ENCODE measurements at places on chromosomes 5 and 9.

GRCh38 chr5:149049371-149049781 lies 13.5 kb downstream of the SH3TC2 start:
- no peak for DNase-seq

DNA sequence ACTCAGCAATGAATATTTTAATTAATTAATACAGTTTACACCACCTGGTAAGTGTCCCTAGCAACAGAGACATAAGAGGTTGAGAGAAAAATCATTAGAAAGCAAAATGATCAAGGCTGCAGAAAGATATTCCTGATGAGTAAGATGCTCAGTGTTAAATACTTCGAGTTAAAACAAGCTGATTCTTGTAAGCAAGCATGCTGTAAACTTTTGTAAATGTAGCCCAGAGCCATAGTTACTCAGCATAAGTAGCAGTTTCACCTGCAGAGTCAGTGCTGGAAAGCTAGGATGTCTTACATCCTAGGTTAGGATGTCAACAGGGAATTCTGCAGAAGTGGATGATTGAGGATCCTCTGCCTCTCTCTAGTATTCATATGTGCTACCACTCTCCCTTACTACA lies 4.2 kb downstream of the PRKACG start:
- DNase-seq = no peak

DNA sequence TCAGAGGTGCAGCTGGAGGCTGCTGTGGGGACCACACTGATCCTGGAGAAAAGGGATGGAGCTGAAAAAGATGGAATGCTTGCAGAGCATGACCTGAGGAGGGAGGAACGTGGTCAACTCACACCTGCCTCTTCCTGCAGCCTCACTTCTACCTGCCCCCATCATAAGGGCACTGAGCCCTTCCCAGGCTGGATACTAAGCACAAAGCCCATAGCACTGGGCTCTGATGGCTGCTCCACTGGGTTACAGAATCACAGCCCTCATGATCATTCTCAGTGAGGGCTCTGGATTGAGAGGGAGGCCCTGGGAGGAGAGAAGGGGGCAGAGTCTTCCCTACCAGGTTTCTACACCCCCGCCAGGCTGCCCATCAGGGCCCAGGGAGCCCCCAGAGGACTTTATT lies 5.9 kb upstream of the SLC6A7 start:
- DNase-seq = no peak

DNA sequence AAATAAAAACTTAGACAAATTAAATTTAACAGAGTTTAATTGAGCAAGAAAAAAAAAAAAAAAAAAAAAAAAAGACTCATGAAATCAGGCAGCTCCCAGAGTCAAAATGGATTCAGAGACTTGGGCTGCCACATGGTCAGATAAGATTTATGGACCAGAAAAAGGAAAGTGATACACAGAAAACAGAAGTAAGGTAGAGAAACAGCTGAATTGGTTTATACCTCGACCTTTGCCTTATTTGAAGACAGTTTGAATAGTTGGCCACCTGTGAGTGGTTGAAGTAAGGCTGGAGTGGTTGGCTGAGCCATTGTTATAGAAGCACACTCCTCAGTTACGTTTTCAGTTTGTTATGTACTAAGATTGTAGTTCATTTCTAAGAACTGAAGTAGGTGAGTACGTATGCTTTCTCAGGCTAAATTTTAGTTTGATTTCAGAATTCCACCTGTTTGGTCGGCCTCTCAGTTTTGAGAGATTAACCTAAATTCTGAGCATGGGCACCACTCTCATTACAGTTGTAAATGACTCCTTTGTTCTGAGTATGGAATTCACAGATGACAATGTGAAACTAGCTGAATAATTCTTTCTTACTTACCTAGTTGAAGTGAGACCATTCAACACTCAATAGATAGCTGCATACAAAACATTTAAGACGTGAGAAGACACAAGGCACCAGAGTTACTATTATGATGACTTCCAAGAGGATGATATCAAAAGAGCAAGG lies 149.0 kb downstream of the AOPEP start:
- no peak for DNase-seq

- DNase-seq = no peak
Observed at GRCh38 chr9:137273611-137274320, 3.8 kb upstream of the TOR4A start.

DNA sequence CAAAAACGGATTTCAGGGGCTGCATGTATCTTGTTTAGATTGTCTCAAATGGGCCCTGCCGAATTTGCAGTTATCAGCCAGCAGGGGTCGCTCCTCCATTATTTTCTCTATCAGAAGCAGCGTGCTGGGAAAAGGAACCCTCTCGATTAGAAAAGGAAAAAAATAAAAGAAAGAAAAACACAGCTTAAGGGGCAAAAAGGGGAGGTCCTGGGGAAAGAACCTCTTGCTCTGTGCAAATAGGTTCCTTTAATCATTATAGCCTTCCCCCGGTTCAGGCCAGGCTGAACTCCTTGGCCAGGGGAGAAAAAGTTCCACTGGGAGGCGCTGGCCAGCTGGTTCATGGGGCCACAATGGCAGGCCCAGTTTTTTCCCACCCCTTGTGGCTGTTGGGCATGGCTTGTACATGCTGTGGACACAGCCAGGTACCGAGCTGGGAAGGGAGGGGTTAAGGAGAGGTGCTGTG lies 25.0 kb upstream of the CAPSL start:
- DNase-seq = no peak

DNA sequence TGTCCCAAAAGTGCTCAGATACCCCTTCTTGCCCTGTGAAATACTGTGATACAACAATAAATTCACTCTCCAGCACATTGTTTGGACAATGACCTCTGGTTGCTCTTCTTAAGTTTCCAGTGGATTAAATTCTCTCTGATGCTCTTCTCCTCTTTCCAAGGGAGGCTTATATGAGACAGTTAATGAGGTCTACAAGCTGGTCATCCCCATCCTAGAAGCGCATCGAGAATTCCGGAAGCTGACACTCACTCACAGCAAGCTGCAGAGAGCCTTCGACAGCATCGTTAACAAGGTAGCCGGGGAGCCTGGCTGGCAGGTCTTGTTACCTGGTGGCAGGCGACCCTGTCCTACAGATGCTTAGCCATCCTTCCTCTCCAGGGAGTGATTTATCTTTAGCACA lies 226.5 kb downstream of the DOCK8 start:
- DNase-seq = peak; percentile 85

DNA sequence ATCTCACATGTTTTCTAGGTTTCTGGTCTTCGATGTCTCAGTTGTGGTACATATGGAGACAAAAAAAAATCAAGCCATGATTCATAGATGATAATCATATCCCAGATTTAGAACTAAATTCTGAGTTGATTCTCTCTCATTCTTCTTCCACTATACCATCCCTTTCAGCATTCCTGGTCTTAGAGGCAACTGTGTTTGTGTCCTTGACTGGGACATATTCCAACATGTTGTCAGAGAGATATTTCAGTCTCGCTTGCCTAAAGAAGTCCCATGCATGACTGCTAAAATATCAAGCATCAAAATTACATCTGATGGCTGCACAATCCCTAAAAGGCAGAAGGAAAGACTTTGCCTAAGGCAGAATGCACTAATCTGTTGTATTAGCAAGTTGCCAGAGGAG lies 236.6 kb downstream of the PSAT1 start:
- no peak for DNase-seq

DNA sequence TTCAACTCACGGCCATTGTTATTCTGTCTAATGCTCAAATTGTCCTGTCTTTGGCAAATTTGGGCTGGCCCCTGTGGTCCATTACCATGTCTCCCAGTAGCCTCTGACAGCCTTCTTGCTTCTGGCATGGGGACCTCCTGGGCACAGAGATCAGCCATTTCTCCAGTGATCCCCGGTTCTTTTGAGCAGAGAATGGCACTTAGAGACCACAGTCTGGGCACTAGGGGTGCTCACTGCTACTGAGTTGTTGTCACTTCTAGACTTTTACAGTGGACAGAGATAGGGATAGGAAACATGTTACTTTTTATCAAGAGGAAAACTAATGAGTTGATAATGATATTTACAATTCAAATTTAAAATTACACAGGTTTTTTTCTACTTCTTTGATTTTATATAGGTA lies 47.6 kb upstream of the BARHL1 start:
- DNase-seq = no peak

DNA sequence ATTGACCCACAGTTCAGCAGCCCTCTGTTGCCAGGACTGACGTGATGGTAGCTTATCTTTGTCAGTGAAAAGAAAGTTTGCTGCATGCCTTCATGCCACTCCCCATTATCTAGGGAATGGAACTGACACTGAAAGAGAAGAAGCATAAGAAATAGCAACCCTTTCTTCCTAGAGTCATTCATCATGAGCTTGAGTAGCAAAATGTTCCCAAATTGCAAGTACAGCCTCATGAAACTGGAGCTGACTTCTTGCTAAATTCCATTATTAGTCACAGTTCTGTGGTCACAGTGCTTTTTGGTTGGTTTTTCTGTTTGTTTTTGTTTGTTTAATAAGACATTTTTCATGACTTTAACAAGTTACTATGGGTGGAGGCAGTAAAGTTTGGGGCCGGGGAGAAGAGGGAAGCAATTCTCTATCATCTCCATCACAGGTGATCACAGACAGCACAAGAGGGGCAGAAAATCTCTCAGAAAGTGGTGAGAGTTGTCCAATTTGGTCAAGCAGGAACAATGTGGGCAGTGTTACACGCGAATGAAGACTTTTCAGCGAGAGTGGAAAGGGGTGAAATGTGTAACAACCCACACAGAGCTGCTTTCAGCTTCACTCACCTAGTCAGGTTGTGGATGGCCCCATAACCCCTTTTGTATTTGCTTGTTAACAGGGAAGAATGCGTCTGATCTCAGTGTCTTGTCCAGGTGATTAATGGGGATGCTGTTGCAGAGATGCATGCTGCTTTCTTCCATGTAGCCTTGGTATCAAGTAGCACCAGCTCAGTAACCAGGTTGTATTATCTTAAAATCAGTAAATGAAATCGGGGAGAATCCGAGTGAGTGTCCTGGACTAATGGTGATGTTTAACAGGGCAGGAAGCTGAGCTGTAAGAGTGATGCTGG lies 440.4 kb downstream of the DMRT2 start:
- peak; percentile 19 for DNase-seq

- DNase-seq = no peak
Observed at GRCh38 chr9:4346131-4346530, 46.3 kb upstream of the GLIS3 start.

DNA sequence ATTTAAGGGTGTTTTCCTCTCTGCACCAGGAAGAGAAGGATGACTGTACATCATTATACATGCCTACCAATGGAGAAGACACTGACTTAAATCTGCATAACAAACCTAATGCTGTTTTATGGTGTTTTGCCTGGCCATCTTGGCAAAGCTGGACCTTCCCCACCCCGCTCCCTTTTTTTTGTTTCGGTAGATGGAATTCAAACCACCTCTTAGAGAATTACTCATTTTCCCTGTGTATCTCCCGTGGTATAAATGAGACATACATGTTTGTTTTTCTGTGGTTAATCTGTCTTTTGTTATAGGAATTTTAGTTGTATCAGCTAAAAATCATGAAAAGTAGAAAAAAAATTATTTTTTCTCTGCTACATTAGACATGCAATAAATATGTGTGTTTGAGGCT lies 28.8 kb downstream of the IL12B start:
- no peak for DNase-seq

- no peak for DNase-seq
Observed at GRCh38 chr9:81631218-81631745, 58.1 kb downstream of the TLE1 start.

DNA sequence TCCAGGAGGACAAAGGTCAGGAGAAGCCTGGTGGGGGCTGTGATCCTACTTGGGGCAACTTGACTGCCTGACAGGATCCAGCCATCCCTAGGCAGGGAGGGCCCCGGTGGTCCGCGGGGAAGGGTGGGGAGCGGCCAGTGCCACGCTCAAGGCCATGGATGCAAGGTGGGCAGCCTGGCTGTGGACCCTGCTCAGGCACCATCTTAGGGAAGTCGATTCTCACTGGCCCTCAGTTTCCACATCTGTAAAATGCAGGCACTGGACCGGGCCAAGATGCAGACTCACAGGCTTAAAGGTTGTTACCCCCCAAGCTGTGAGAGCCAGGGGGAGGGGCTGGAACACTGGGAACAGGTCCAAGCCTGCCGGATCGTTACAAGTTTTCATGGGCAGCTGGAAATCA lies 8.7 kb upstream of the DOLPP1 start:
- DNase-seq = no peak

- DNase-seq = no peak
Observed at GRCh38 chr9:121268598-121268850, 562 bp downstream of the GSN start.

DNA sequence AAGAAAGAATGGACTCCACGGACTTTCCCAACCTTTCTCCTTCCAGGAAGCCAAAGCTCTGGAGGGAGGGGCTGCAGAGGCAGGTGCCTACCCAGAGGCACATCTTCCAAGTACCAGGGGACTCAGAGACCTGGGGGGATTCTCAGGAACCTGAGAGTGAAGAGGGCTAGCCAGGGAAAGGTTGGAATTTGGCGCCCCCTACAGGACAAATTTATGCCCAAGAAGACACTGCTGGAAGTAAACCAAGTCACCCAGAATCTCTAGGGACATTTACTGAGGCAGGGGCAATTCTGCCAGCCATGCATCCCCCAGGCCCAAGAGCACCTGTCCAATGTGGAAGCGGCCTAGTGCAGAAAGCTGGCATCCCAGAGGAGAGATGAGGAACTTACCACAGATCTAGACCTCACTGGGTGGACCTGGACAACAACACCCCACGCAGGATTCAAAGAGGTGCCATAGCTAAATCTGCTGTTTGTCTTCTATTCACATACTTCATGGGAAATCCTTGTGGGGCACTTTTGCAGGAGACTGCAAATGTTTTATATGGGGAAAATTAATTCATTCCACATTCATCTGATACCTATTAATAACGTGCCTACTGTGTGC lies 25.9 kb upstream of the IDNK start:
- DNase-seq = no peak

GRCh38 chr9:99134893-99135341 lies 30.0 kb downstream of the TGFBR1 start:
- DNase-seq = no peak

GRCh38 chr5:56755036-56755555 lies 60.3 kb upstream of the MAP3K1 start:
- no peak for DNase-seq

DNA sequence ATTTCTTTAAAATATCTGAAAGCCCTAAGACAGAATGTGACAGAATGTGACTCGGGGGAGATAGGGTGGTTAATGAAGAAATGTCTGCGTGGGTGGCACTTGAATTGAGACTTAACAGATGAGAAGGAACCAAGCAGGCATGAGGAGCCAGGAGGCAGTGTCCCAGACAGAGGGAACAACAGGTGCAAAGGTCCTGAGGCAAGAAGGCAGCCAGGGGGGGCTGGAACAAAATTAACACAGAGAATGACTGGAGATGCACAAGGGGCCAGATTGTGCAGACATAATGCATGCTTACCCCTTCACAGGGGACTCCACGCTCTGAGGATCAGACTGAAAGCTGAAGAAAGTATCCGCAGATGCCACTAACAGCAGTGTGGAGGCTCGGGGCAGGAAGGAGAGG lies 1.7 kb downstream of the LMAN2 start:
- DNase-seq = no peak

Data from renal pelvis (tissue), 12 donors.